ENCODE measurements at places on chromosomes 16 and 17.

- no peak for DNase-seq
Measured at GRCh38 chr16:8194794-8195193, 395.5 kb downstream of the TMEM114 start.

DNA sequence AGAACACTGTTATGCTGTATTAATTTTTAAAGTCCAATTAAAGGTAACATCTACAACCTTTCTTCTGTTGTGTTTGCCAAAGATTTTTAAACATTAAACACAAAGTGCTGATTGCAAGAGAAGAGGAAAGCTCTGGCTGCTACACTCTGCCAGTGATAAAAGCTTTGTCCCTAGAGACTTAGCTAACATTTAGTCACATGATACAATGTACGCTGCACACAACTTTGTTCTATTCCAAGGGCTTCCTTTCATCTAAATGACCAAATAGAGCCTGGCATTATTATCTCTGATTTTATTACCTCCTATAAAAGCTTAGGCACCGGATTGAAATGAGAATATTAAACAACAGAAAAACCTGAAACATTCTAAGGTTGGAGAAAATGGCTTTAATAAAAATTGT is 388.7 kb upstream of the PMFBP1 start:
- no peak for DNase-seq

- no peak for DNase-seq
Measured at GRCh38 chr17:72927146-72927545, 165.3 kb downstream of the SLC39A11 start.

GRCh38 chr16:75660321-75660720 is 12.7 kb downstream of the TERF2IP start:
- no peak for DNase-seq

DNA sequence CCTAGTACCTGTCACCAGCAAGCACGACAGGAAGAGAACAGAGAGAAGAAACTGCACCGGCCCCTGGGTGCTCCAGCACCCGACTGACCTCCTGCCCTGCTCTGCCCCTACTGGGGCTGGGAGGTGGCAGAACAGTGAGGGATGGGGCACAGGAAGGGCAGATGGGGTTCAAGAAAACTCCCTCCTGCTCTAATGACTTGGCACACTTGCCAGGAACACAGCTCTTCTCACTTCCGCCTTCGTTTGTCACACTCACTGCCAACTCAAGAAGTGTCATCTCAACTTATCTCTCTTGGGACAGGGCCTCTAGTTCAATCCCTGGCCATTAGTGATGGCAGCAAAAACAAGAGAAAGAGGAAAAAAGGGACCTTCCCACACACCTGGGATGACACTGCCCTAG is 42.7 kb upstream of the ICAM2 start:
- no peak for DNase-seq

- no peak for DNase-seq
Measured at GRCh38 chr16:83978401-83978904, 10.4 kb downstream of the NECAB2 start.

DNA sequence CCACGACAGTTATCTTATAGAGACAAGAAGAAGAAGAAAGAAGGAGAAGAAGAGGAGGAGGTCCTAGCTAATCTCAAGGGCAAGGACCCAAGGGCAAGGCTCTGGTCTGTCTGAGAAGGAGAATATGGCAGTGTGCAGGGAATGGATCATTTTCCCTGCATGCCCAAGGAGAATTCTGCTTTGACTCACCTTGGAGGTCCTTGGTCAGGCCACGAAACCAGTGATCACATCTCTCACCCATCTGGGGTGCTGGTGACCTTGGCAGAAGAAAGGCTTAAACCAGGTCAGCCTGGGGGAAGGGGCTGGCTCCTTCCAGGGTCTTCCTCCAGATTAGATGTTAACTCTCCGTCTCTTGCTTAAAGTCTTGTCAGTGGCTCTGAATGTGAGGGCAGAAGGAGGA is 1.6 kb upstream of the FMNL1 start:
- DNase-seq, result peak; percentile 10

All from T-helper 2 cell treated with Interferon-gamma antibody and Interleukin-4, amounts not matched to agents 5 μg/mL and 100 μg/mL, for 36 hours (primary cell).